ENCODE measurements at places on chromosomes 12 and 14.

- DNase-seq, result no peak
These were observed 13.4 kb downstream of the DEPDC4 start for GRCh38 chr12:100253437-100253836.

- DNase-seq, result peak; percentile 33
These were observed 39.5 kb downstream of the BEGAIN start for GRCh38 chr14:100547633-100548294.

GRCh38 chr12:127300753-127301152 lies 966.2 kb upstream of the TMEM132C start:
- no peak for DNase-seq

DNA sequence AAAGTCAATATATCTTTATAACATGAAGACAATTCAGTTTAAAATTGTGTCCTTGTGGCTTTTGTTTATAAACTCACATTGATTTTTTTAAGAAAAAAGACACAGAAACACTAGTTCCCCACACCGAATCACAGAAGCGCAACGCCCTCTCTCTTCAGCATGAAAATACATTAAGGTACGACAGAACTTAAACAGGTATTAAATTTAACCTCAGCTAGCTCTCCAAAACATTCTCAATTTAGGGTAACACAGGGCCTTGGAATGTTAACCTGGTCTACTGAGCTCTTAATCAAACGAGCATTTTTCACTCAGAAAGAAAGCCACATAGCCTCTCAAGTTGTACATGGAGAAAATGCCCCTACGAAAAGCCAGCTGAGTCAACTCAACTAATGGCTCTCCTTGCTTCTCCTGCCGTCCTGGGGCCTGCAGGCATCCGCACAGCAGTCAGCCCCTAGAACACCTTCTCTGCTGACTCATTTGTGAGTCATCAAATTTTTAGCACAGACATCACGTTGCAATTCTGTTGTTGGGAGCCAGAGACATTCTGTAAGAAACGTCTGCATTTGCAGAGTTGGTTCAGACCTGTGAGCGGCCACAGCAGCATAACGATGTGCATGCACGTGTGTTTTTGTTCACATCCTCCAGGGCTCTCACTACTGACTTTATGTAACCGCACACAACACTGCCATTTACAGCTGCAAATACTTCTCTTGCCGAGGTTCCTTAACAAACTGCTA lies 141.6 kb downstream of the ITPR2 start:
- no peak for DNase-seq

- no peak for DNase-seq
These were observed 245.5 kb downstream of the ADGRD1 start for GRCh38 chr12:131199221-131199620.

DNA sequence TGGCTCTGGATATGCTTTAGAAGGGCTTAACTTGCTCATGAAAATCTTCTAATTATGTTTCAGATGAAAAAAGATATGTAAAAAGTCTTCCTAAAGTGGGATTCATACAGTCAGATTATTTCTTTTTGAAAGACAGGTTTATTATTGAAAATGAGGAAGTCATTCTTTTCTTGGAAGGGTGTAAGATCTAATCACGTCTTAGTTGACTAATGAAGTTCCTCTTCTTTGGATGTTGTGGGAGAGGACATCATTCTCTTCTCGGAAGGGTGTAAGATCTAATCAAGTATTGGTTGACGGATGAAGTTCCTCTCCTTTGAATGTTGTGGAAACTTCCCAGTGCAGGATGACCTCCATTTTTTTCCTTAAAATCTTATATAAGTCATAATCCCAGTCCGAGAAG lies 74.9 kb downstream of the ALG10 start:
- DNase-seq, result no peak

DNA sequence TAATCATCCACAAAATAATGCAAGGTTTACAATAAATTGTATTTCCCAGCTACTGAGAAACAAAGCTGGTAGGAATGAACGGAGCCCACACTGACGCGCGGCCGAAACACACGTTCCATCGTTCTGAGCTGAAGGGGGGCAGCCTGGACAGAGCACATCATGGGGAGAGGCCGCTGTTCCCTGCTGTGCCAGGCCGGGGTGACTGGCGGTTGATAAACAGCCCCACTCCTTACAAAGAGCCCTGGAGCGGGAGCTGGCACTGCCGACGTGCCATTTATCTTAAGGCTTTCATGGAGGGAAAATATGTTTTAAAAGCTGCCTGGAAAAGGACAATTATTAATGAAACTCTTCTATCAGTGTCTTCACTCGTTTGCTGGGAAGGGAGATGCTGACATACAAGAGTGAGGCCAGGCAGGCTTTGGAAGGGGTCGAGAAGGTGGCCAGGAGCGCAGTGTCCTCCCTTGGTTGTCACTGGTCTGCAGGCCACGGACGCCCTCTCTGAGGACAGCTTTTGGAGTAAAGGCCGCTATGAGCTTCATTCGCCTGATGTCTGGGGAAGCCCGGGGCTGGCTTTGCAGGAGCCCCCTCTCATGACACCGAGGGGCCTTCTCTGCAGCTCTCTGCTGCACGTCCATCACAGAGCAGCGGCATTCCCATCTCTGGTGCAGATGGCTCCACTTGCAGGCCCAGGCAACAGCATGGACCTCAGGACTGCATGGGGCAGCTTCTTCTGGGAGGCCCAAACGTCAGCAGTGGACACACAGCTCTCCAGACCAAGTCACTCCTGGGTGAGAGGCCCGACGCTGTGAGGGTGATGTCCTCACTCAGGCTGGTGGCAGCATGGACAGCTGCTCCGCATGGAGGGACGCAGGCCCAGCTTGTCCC lies 355.3 kb upstream of the SFSWAP start:
- DNase-seq, result no peak

Measured in activated effector memory CD4-positive, alpha-beta T cell treated with Interleukin-2 at 50 U/mL for 16 hours (primary cell).